Fibroblast of the aortic adventitia (primary cell): ENCODE measurements at places on chromosomes 13 and 19.

GRCh38 chr19:11264452-11265176 is 2.3 kb upstream of the DOCK6 start:
- DNase-seq: no peak

DNA sequence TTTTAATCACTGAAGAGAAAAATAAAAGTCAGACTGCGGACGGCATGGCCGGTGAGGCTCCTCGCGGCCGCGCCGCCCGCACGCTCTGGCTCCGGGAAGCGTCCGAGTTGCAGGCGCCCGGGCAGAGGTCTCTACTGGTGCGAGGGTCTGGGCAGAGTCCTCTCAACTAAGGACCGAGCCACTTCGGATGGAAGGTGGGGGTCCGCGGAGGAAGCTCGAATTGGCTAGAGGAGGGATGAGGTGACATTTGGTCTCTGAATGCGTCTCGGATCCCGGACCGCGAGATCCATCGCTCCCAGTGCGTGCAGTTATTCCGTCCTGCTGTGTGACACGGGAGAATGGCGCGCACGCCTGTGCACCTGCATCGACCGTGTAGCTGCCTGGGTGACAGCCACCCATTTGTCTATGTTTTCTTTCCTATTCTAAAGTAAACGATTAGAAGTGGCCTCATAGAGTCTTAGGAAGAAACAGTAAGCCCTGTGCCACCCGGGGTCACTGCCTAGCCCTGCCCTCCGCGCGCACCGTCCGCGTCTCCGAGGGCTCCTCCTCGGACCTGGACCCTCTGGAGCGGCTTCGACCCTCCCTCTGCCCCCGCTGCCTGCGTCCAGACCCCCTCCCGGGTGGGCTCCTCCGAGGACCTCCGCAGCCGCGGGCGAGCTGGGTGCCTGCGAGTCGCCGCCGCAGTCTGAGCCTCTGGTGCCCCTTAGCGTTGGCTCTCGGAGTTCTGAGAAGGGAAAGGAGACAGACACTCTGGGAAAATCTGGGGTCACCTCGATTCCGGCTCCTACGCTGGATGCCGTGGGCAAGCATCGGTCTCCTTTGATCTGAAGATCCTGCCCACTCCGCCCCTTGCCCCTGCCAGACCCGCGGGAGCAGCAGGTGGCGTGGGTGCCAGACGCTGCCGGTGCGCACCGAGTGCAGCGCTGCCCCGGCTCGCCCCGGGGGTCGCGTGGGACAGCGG is 347.4 kb downstream of the LIG4 start:
- peak; percentile 17 for DNase-seq

- no peak for DNase-seq
Measured at GRCh38 chr13:30755678-30756077, 20.3 kb downstream of the ALOX5AP start.

- DNase-seq: no peak
Measured at GRCh38 chr13:86299128-86299527, 499.9 kb upstream of the SLITRK6 start.

DNA sequence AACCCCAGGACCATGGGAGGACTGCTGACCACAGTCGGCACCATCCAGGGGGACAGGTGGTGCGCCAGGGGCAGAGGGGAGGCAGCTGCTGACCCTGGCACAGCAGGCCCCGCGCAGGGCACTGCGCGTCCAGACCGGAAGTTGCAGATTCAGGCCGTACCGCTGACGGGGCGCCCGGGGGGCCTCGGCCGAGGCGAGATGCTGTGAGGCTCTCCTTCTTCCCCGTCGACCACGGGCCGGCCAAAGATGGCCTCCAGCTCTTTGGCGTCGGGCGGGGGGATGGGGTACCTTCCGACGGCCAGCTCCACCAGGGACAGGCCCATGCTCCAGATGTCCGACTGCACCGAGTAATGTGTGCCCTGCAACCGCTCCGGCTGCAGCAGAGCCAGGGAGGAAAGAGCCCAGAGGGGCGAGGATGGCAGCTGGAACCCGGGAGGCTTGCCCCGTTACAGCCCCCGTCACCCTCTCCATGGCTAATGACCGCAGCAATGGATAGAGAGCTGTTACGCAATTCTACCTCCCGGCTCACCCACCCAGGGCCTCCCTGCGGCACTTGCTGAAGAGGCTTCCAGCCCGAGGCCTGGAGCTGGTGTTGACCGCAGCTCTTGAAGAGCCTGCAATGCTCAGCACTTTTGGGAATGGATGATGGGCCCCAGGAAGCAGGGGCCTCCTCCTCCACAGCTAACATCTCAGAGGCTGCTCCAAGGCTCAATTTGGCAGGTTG is 24.7 kb downstream of the MAP2K2 start:
- no peak for DNase-seq

GRCh38 chr13:113860051-113860664 is 3.7 kb downstream of the GAS6 start:
- DNase-seq: peak; percentile 39

DNA sequence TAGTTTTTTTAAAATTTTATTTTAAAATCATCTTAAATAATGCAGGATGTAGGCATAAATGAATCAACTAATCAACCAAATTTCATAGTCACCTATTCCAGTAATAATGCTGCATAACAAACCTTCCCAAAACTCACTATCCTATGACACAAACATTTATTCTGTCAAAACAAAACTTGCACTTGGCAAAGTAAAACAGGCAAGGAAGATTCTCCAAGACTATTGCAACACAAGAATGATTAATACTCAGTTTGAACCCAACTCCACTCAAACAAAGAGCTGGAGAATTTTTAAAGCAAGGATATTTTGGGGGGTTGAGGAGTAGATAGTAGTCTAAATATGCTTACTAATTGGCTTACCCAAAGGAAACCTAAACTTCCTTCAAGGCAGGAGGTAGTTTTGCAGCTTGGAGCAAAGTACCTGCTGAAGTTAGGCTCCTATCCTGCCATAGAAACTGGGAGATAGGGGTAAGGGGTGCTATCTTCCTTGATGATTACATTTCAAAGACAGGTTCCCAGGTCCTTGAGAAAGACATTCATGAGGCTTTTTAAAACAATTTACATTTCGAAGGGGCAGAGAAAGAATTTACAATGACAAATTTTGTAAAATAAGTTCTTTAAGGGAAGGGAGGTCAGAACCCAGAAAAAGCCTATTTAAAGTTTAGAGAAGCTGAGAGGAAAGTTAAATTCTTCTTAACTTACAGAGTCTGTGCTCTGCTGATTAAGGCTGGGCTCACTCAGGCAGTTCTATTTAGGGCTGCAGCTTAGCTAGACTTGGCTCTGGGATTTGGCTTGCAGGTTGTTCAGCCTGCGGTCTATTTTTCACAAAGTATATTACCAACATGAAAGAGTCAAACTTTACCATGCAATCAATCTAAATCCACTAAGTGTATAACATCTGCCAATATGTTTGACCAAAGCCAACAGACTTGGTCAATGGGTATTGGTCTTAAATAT is 549.0 kb downstream of the KCTD12 start:
- DNase-seq: peak; percentile 40

DNA sequence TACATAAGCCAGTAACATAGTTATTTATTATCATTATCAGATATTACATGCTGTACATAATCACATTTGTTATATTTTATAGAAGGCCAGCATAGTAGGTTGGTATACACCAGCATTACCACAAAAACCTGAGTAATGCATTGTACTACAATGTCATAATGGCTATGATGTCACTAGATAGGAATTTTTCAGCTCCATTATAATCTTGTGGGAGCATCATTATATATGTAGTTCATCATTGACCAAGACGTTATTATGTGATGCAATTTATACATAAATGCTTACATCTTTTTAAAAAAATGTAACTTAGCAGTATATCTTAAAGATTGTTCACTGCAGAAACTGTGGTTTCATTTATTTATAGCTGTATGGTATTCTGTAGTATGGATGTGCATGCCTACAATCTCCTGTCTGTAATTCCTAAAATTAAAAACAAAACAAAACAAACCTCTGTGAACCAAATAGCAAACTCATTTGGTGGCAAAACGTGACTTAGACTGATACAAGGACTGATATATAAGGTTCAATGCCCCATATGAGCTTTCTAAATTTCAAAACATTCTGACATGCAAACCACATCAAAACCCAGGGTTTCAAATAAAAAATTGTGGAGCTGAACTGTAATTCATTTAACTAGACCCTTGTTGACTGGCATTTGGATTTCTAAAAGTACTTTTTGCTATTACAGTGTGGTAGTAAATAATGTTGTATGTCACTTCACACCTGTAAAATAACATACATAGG is 250.9 kb downstream of the DLEU7 start:
- peak; percentile 77 for DNase-seq

- no peak for DNase-seq
Measured at GRCh38 chr13:36214163-36214921, at the start of gene SOHLH2. TSS of gene SOHLH2 (minus strand) at chr13:36214556. CDS start at chr13:36214526, 30 bp downstream.

DNA sequence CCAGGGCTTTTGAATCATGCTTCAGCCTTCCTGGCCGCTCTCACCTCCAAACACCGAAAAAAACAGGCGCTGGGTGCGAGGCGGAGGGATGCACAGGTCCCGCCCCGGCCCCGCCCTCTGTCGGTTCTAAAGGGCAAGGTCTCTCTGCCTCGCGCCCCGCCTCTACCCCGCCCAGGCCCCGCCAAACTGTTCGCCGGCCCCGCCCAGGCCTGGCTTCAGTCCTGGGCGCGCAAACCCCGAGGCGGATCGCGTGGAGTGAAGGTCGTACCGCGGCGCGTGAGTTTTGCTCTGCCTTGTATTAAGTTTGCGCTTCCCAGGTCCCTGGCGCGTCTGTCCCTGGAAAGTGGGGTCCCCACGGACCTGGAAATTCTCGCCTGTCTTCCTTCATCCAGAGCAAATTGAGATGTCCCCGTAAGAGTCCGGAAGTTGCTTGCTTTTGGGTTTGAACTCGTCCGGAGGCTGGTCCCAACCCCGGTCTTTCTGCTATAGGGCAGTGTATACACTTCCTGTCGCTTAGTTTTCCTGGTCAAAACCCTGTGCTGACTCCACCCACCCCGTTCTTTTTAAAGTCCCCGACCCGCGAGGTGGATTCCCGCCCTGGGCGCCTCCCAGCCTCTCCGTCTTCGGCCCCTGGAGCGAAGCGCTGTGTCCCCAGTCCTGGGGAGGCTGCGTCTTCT is 8.4 kb downstream of the ZNF808 start:
- peak; percentile 66 for DNase-seq

GRCh38 chr19:3880471-3881271 is at the start of gene ATCAY:
TSS of gene ATCAY (plus strand) at chr19:3880685. CDS start at chr19:3885768, 5,083 bp downstream.
- DNase-seq: no peak

DNA sequence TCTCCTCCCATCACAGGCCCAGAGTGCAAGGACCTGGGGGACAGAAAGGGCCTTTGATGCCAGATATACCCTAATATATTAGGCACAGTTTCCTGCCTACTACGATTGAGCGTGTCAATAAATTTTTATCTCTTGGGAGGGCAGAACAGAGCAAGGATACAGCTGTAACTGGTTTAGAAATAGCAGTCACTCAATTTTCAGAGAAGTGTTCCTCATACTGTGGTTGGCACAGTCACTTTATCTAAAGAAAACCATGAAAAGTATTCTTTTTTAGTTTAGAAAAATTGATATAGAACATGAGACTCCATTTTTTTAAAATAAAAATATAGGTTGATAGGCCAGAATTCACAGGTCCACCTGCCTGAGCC is 460 bp upstream of the ZNF155 start:
- no peak for DNase-seq

GRCh38 chr19:27986299-27986698 is 1226.7 kb downstream of the UQCRFS1 start:
- no peak for DNase-seq

GRCh38 chr13:52405767-52406494 is at the start of gene THSD1:
TSS of gene THSD1 (minus strand) at chr13:52406172. CDS start at chr13:52402600, 3,572 bp downstream.
- DNase-seq: peak; percentile 55
